Bronchial smooth muscle cell (primary cell): ENCODE measurements at places on chromosomes 12 and 14. TPM values are rescaled to one million over a fixed set of nuclear protein-coding genes. Genes with fewer than 3 reads are reported as not detected.

Gene DPY19L2
- 0.63 and 4.8 TPM in 2 replicates for total RNA-seq

Gene GALNT8
- 0.17 TPM in 1 of 2 replicates, not detected in the other for total RNA-seq

Gene STON2
- total RNA-seq: 0.79 and 4.9 TPM in 2 replicates

Gene GLS2
- 0.09 and 0.16 TPM in 2 replicates for total RNA-seq

Gene KRT6C
- total RNA-seq: under 0.01 TPM in 1 of 2 replicates, not detected in the other

Gene OS9
- total RNA-seq: 186 and 554 TPM in 2 replicates

Gene TSPAN11
- total RNA-seq: 0.26 and 0.32 TPM in 2 replicates

Gene RAB15
- 2.2 and 2.4 TPM in 2 replicates for total RNA-seq

Gene SCNN1A
- 0.16 and 0.34 TPM in 2 replicates for total RNA-seq

Gene VRTN
- total RNA-seq: under 0.01 TPM in 1 of 2 replicates, not detected in the other

Gene EID3
- total RNA-seq: 9.1 and 9.5 TPM in 2 replicates

Gene TBX5
- total RNA-seq: 10.2 and 12.6 TPM in 2 replicates

Gene P2RX7
- 0.47 and 0.77 TPM in 2 replicates for total RNA-seq

Gene CMA1
- total RNA-seq: not detected in 2 replicates

Gene TMEM132C
- not detected in 2 replicates for total RNA-seq

Gene PTCSC3
- not detected in 2 replicates for total RNA-seq

Gene GPR68
- total RNA-seq: 10.4 and 42.4 TPM in 2 replicates

Gene OR2AP1
- total RNA-seq: not detected in 2 replicates

Gene C14orf180
- total RNA-seq: not detected in 2 replicates

Gene CLEC9A
- total RNA-seq: not detected in 2 replicates

Gene RNASE3
- 0.16 TPM in 1 of 2 replicates, not detected in the other for total RNA-seq

Gene GPR162
- 5.1 and 5.8 TPM in 2 replicates for total RNA-seq

Gene EEA1
- 12.3 and 20.6 TPM in 2 replicates for total RNA-seq

Gene FAR2
- total RNA-seq: 2.1 and 5.2 TPM in 2 replicates

Gene VDR
- total RNA-seq: 3.8 and 5.3 TPM in 2 replicates

Gene DAO
- not detected in 2 replicates for total RNA-seq

Gene VWF
- total RNA-seq: 0.69 and 0.79 TPM in 2 replicates

Gene KLRC3
- not detected in 2 replicates for total RNA-seq

Gene OTUB2
- 1.6 and 1.9 TPM in 2 replicates for total RNA-seq

Gene KRT3
- not detected in 2 replicates for total RNA-seq

Gene SENP1
- 7.1 and 8.8 TPM in 2 replicates for total RNA-seq

Gene DAAM1
- 7.1 and 13.4 TPM in 2 replicates for total RNA-seq

Gene IL23A
- total RNA-seq: 0.09 TPM in 1 of 2 replicates, not detected in the other

Gene RASSF9
- 0.43 and 0.47 TPM in 2 replicates for total RNA-seq

Gene TMEM179
- 0.52 TPM in 1 of 2 replicates, not detected in the other for total RNA-seq

Gene AKAP6
- total RNA-seq: under 0.01 and 0.95 TPM in 2 replicates

Gene MGP
- total RNA-seq: 3.9 and 6.7 TPM in 2 replicates

Gene IFT43
- total RNA-seq: 33.2 and 35.9 TPM in 2 replicates

Gene TAS2R10
- total RNA-seq: 0.60 and 1.3 TPM in 2 replicates

Gene IAPP
- not detected in 2 replicates for total RNA-seq

Gene ADGRD1
- total RNA-seq: 0.47 and 10.8 TPM in 2 replicates

Gene VRK1
- 16.9 and 25.8 TPM in 2 replicates for total RNA-seq

Gene TAS2R42
- not detected in 2 replicates for total RNA-seq

Gene RD3L
- not detected in 2 replicates for total RNA-seq

Gene CCDC196
- total RNA-seq: not detected in 2 replicates

Gene IL22
- total RNA-seq: not detected in 2 replicates

Gene KCNK10
- total RNA-seq: not detected in 2 replicates
